ENCODE measurements at places on chromosomes 6 and 20. TPM values are rescaled to one million over a fixed set of nuclear protein-coding genes. Genes with fewer than 3 reads are reported as not detected.

DNA sequence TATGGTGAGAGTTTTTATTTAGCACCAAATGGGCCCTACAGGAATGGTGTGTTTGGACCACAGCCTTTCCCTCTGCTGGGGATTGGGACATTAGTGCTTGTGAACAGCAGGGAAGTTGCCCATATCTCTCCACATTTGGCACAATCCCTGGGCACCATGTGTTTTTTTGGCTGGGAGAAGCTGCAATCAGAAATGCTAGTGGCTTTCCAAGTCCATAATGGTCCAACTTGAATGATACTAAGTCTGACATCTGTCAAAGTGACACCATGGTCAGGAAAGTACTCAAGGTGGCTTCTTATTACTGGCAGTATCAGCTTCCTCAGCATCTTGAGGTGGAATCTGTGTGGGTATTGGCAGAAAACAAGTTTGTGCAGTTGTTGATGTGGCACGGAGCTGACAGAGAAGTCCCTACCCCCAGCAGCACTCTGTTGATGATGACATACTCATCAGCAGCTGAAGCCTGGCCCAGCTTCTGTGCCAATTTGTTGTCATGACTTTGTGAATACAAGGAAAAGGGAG is 53.0 kb downstream of the SASH1 start:
- DNase-seq, result no peak

GRCh38 chr6:24122139-24122538 is 3.9 kb upstream of the NRSN1 start:
- DNase-seq, result no peak

DNA sequence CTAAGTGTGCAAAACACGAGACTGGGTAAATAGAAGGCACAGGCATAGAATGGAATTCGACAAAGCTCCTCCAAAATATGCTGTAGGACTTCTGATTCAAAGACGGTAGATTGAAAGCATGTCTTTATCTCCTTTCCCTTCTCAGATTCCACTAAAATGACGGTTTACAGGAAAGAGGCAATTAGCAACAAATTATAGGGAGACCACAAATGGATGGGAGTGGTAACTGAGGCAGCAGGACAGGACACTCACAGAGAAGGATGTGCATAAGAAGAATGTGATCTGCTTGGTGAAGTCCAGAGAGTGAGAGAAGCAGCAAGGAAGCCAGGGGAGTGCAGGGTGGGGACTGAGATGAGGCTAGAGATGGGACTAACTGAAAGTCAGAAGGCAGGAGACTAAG is 113.4 kb upstream of the MRPS10 start:
- DNase-seq, result no peak

- DNase-seq, result no peak
These were observed 5.4 kb downstream of the NPBWR2 start for GRCh38 chr20:64101731-64102621.

DNA sequence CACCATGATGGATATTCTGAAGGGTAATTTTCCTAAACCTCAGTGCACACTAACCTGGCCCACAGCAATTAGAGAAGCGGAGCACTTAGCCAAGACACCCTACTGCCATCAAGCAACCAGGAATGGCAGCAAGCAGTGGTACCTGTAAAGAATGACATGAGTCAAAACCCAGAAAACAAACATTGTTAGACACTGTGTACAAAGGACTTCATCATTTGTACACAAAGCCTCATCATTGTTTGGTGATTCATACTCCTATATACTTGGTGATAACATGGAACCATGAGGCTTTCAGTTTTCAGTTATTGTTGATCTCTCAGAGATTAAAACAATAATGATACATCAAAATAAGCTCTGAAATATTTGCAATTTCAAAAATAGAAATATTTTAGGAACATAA is 74.6 kb downstream of the MLIP start:
- no peak for DNase-seq

The FABP7 gene
- not detected for total RNA-seq

DNA sequence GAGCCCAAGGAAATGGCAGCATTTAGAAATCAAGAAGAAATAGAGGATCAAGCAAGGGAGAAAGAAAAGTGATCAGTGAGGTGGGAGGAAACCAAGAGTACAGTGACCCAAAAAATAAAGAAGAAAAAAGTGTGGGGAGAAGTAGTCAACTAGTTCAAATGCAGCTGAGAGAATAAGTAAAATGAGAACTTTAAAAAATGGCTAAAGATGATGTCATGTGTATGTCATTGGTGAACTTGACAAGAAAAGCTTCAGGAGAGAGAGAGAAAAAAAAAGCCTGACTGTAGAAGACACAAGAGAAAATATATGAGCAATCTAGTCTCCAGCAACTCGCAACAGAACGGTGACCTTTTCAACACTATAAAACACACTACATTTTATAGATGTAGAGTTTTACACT is 6.3 kb downstream of the GPR6 start:
- no peak for DNase-seq

GRCh38 chr20:51341581-51341980 is 200.9 kb downstream of the NFATC2 start:
- DNase-seq, result no peak

DNA sequence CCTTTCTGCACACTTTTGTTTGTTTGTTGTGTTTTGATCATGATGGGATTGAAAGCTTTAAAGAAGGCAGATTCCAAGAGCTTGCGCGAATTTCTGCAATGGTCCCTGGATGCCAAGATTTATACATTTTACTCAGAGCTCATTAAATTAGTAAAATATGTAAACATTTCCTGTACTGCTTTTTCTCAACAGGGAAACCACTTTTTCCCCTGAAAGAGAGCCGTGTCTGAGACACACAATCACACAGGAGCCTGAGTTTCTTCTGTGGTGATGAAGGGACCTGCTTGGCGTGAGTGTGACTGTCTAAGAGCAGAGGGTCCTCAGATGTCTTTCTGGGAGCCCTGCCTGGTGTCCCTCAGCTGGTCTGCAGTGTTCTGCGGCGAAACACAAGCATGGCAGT is 12.1 kb upstream of the TAGAP start:
- DNase-seq, result no peak

The UBR2 gene
- total RNA-seq, result 19.4 TPM

GRCh38 chr6:29016559-29017427 is 11.7 kb upstream of the ZNF311 start:
- DNase-seq, result peak; percentile 84

DNA sequence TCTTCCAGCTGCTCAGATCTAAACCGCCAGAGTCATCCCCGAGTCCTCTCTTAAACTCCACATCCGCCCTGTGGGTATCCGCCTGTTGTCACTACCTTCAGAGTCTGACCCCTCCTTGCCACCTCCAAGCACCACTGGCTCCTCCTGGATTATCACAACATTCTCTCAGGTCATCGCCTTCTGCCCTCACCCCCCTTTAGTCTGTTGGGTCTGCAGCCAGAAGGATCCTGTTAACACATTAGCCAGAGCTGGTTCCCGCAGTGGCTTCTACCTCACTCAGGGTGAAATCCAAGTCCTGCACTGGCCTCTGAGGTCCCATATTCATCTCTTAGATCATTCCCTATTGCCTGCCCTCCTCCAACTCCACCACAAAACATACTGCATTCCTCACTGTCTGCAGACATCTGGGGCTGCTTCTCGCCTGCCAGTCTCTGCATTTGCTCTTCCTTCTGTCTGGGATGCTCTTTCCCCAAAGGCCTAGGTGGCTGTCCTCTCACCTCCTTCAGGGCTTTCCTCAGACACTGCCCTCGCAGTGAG is 34.1 kb downstream of the TNXB start:
- DNase-seq, result no peak

- DNase-seq, result no peak
These were observed 53.5 kb downstream of the RIPOR2 start for GRCh38 chr6:24882295-24882694.

- no peak for DNase-seq
These were observed 215.2 kb downstream of the NFATC2 start for GRCh38 chr20:51327251-51327841.

GRCh38 chr6:13282393-13283069 is 45.8 kb downstream of the TBC1D7 start:
- no peak for DNase-seq

The DPM1 gene
- total RNA-seq, result 13.7 TPM

- no peak for DNase-seq
These were observed 46.3 kb downstream of the SYCP2L start for GRCh38 chr6:10933126-10933525.

GRCh38 chr6:108115598-108116058 is 41.1 kb upstream of the OSTM1 start:
- no peak for DNase-seq

The TPX2 gene
- 5.1 TPM for total RNA-seq

- peak; percentile 40 for DNase-seq
These were observed 2.3 kb upstream of the RAMACL start for GRCh38 chr6:166588691-166589336.

DNA sequence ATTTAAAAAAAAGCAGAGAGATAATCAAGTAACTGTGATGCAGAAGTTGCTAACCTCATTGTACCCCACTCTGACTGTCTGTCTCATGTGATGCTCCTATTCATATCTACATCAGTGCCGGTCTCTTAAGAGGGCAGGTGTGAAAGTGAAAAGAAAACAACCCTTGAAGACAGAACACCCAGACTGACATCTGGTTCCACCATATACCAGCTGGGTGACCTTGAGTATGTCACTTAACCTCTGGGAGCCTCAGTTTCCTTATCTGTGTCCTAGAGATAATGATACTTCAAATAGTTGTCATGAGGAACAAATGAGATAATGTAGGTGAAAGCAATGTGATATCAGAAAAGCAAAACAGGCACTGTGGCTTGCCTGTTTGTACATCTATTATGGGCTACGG is 426.8 kb upstream of the SOX4 start:
- DNase-seq, result no peak

- DNase-seq, result no peak
These were observed 64.0 kb upstream of the APCDD1L start for GRCh38 chr20:58579069-58579818.

The RAB32 gene
- total RNA-seq, result 33.1 TPM

GRCh38 chr6:52013035-52013434 is 74.4 kb downstream of the PKHD1 start:
- peak; percentile 10 for DNase-seq

All from hematopoietic multipotent progenitor cell (in vitro differentiated cells).